ENCODE measurements at places on chromosomes 7 and 10.

DNA sequence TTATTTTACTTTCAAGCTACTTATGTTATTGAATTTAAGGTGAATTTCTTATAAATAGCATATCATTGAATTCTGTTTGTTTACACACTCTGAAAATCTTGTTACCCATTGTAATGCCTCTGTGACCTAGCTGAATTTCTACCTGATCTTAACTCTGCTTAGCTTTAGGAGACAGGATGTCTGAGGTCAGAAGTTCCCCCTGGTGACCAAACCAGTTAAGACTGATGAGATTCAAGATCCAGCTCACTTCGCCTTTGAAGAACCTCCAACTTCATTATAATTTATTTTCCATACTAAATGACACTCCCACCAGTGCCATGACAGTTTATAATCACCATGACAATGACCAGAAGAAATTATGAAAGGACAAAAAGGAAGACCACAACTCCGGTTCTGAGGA lies 213.4 kb upstream of the CDC14C start:
- DNase-seq, result no peak

GRCh38 chr10:71598621-71599055 lies 120.9 kb downstream of the C10orf105 start:
- no peak for DNase-seq

DNA sequence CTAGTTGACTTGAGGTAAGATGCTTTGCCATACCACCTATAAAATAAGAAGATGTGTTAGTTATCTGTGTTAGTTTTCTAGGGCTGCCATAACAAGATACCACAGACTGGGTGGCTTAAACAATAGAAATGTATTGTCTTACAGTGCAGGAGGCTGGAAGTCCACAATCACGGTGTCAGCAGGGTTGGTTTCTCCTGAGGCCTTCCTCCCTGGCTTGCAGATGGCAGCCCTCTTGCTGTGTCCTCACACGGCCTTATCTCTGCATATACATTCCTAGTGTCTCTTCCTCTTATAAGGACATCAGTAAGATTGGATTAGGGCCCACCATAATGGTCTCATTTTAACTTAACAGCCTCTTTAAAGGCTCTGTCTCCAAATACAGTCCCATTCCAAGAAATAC lies 192.1 kb downstream of the GATA3 start:
- DNase-seq, result no peak

GRCh38 chr7:120959929-120960484 lies 9.4 kb downstream of the ING3 start:
- DNase-seq, result no peak

GRCh38 chr7:18386607-18387006 lies 108.9 kb upstream of the HDAC9 start:
- no peak for DNase-seq

- DNase-seq, result peak; percentile 87
Observed at GRCh38 chr7:26151953-26152781, at the start of gene NFE2L3. Gene NFE2L3 (plus strand): TSS chr7:26152198. CDS start chr7:26152499, 301 bp downstream.

DNA sequence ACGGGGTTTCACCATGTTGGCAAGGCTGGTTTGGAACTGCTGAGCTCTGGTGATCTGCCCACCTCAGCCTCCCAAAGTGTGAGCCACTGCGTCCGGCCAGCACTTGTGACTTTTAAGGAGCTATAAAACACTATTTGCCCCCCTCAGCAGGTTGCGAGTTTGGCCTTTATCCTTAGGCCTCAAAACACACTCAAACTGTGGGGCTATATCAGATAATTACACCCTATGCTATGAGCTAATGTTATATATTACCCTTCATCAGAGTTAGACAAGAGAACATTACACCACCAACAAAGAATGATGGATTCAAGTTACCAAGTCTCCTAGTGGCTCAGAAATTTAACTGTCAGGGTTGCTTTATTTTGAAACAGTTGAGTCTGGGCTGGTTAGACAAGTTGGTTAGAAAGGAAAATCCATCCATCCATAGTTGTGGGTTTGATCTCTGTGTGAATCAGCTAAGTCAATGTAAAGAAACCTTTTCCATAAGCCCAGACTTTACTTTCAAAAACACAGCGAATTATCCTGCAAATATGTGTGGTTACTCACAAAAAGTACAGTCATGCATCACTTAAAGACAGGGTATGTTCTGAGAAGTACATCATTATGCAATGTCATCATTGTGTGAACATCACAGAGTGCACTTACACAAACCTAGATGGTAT lies 115.8 kb downstream of the SEMA3D start:
- DNase-seq, result no peak

DNA sequence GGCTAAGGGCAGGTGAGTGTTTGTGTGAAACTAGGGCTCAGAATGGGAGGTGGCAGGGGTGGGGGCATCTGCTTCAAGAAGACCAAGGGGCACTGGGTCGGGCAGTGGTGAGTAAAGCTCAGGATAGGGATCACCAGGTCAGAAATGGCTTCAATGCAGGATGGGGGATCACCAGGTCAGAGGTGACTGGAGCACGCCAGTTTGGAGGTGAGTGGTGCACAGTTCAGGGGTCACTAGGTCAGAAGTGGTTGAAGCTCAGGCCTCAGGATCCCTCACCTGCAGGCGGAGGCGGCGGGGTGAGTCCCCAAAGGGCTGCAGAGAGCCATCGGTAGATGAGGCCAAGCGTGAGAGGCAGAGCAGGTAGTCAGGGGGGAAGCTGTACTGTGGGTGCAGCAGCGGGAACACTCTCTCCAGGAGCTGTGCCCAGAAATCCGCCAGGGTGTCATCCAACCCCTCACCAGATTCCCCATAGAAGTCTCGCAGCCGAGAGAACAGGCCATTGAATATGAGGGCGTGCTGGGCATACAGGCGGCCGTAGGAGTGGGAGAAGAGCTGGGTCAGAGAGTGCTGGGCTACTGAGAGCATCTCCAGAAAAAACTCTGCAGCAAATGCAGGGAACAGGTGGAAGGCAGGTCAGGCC lies 1.8 kb downstream of the GPC2 start:
- DNase-seq, result no peak

- no peak for DNase-seq
Observed at GRCh38 chr7:151806952-151807775, 69.8 kb downstream of the PRKAG2 start.

DNA sequence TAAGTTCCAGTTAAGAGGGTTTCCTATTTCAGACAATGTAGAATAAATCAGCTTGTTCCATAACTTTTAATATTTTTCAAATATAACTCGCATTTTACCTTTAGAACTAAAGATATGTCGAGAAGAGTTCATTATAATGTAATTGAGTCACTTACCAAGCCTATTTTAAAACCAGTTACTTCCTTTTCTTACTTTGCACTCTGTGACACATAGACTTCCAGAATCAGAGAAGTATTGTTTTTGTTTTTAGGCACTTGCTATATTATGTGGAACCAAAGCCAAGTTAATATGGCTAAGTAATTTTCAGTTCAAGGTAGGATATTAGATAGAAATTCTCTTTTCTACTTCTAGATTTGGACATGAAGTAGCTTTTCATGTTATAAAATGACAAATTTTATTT lies 182.7 kb upstream of the PRPS1L1 start:
- no peak for DNase-seq

DNA sequence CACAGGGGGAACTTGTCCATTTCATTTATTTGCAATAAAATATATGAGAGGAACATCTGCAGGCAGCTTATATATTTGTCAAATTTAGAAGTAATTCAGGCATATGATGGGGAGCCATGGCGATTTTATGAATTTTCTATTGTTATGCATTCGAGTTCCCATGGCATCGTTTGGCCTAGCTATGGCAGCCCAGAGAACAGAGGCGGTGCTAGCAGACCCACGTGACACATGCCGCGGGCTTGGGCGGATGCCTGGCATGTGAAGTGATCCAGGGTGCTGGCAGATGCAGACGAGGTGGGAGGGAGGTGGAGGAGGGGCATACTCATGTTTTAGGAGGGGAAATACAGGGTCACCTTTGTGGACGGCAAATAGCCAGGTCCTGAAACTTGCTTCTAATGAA lies 560.0 kb upstream of the GALNT17 start:
- no peak for DNase-seq

DNA sequence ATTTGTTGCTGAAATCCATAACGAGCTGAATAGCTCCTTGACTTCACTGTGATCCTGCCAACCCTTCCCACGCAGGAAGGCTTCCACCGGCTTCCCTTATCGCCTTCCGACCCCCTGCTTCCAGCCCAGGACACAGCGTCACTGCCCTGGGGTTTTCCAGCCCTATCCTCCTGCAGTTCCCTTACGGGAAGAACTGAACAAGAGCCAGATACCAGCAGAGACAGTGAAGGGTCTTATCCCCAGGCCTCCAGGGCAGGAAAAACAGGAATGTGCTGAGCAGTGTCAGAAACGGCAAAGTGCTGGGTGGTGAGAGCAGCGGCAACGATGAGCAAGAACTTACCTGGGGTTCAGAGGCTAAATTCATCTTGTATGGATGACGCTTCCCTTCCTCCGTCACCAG lies 22.4 kb downstream of the PDLIM1 start:
- DNase-seq, result no peak

GRCh38 chr10:7265396-7266123 lies 145.3 kb downstream of the SFMBT2 start:
- no peak for DNase-seq

DNA sequence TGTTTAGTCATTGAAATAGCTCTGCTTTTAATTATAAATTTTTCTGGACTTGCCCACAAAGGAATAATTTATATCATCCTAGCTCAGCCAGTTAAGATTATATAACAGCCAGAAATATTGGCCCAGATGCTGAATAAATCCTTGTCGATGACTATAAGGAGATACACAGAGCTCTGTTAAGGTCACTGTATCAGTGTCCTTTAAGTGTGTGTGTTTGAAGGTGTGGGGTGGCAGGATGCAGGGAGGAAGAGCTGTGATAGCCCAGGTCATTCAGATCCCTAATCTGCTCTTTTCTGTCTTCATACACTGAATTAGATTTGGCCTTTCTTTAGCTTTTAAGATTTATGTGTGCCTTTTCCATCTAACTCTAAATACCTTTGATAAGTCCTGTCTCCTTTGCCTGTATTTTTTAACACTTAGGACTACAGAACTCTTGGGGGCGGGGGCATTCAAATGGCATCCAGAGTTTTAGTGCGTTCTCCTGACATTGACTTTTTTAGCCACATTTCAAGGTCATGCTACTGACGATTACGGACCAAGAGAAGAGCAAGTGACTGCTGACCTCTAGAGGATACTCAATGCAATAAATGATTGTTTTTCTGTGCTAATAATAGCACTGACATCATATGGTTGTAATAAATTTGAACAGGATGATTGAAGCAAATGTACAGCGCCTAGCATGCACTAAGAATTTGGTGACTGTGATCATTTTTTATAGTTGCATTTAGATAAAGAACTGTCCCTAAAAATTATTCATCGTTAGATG lies 172.3 kb downstream of the CACNB2 start:
- no peak for DNase-seq

DNA sequence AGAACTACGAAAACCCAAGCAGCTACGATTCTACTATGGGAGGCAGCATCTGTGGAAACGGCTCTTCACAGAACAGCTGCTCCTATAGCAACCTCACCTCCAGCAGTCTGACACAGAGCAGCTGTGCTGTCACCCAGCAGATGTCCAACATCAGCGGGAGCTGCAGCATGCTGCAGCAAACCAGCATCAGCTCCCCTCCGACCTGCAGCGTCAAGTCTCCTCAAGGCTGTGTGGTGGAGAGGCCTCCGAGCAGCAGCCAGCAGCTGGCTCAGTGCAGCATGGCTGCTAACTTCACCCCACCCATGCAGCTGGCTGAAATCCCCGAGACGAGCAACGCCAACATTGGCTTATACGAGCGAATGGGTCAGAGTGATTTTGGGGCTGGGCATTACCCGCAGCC lies 81.6 kb upstream of the SAMD8 start:
- DNase-seq, result no peak

- no peak for DNase-seq
Observed at GRCh38 chr10:108615576-108616320, 1307.6 kb downstream of the XPNPEP1 start.

- peak; percentile 31 for DNase-seq
Observed at GRCh38 chr10:3482200-3482993, 302.6 kb downstream of the KLF6 start.

DNA sequence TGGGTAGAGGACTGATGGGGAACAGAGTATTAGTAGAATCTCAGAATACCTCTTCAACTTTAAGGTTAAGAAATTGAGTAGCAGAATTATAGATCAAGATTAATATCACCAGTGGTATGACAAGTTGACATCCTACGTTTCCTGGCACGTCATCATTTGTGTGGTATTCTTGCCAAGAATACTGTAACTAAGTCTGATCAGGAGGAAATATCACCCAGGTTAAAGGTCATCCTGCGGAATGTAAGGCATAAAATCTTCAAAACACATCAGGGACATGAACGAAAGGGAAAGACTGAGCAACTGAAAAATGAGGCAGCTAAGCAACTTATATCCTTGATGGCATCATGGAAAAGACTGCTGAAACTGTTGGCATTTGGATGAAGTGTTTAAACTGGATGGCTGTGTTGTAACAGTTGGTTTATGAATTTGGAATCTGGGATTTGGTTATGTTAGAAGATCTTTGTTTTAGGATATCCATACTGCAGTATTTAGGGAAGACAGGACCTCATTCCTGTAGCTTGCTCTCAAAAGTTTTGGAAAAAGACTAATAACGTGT lies 86.1 kb downstream of the TRIM24 start:
- DNase-seq, result no peak

- DNase-seq, result no peak
Observed at GRCh38 chr7:3721422-3721821, 420.4 kb downstream of the SDK1 start.

DNA sequence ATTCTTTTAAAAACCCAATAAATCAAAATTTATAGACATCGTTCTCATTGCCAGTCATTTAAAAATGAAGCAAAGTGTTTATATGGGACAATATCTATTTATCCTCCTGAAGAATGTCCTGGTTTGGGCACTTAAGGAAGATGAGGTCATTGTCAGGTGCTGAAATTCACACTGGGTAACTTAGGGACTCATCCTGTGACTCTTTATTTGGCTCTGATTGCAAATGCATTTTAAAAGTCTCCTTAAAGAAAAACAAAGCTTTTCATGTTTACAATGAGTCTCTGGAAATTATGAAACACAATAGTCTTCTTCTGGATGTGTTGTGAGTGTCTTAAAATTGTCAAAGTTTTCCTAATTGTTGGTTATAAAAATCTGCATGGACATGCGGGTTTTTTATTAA lies 69.5 kb upstream of the GPR158 start:
- DNase-seq, result no peak

- no peak for DNase-seq
Observed at GRCh38 chr10:128471151-128471550, 344.9 kb upstream of the MKI67 start.

GRCh38 chr10:110500515-110500905 lies 2.8 kb downstream of the DUSP5 start:
- DNase-seq, result no peak

GRCh38 chr10:97180363-97180755 lies 5.4 kb downstream of the SLIT1 start:
- no peak for DNase-seq

- no peak for DNase-seq
Observed at GRCh38 chr10:96266118-96266770, 5.1 kb downstream of the BLNK start.

- no peak for DNase-seq
Observed at GRCh38 chr10:90179696-90180407, 478.5 kb downstream of the KIF20B start.

DNA sequence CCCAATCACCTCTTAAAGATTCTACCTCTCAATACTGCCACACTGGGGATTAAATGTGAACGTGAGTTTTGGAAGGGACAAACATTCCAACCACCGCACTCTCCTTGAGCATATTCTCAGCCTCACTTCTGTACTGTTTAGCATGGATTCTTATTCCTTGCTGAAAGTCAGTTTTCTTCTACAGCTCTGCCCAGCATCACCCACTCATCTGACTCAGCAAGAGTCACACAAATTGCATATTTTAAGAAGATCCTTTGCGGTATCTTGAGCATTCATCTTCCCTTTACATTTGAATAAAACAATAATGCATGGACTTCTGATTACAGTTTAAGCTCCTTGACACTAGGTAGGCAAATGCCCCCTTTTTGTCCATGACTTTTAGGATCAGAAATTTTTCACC lies 251.6 kb upstream of the MKLN1 start:
- no peak for DNase-seq

Measured in activated CD4-positive, alpha-beta T cell treated with anti-CD3 and anti-CD28 coated beads for 48 hours (primary cell).